ENCODE measurements at places on chromosomes 11 and 22.

- peak; percentile 42 for DNase-seq
Observed at GRCh38 chr11:36594316-36594989, at the start of gene IFTAP. IFTAP (plus strand) TSS chr11:36594502; CDS start chr11:36610104, 15,602 bp downstream.

DNA sequence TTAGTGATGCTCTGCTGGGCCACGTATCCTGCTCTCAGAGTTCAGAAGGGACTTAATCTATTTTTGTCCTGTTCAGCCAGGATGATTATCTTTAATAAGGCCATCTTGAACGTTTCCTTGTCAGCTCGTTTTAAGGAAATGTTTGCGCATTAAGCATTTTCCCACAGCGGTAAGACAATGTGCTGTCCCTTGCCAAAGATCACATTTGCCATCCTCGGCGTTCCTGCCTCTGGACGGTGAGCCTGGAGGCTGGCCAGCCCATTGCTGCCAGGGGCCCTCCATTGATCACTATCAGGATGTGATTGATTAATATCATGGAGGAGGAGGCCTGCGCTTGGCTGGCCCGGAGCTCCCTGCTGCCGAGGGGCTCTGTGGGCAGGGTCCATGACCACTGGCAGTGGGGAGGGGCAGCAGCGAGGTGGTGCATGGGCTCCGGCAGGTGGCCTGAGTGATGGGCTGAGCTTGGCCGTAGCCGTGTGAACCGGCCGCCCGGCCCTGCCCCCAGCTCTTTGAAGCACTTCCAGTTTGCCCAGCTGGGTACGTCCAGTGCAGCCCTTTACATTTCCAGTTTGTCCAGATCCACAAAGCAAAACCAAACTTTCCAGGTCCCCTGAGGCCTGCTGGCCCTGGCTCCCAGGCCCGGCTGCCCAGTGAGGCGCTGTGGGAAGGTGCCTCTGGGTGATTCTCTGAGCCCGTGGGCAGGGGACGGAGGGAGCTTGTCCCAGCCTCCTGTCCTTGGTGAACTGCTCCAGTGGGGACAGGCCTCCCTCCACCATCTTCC lies 49.5 kb upstream of the SMIM38 start:
- no peak for DNase-seq

DNA sequence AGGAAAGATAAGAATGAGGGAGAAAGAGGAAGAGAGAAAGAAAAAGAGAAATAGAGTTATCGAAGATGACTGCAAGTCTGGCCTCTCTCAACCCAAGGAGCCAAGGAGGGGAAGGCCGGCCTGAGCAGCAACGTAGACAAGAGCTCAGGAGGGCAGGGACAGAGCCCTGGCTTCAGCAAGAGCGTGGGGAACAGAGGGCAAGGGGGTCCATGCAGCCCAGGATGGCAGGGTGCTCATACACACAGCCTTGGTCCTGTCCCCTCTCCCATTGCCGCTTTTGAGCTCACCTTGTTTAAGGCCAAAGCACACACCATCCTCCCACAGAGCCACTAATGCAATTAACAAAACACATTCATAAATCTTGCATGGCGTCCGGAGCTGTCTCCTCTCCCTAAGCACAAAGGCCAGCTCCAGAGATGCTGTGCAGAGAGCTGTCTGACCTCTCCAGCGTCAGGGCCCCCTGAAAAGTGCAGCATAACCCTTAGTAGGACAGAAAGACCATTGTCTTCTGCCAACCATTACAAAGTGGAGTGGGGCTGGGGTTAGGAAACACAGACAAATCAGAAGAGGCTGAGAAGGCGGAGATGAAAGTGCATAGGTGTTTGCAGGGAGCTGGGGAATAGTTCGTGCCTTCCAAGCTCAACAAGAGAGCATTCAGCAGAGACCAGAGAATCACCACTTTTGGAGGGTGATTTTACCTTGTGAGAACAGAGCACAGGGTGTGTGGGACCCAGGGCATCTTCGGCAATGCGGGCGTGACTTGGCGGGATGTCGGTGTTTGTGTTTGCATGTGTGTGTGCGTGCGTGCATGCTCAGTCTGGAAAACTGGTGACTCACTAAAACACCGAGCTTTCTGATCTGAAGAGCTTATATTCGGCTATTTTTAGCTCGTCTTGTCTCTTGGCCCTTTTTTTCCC lies 28.2 kb upstream of the JAM3 start:
- no peak for DNase-seq

DNA sequence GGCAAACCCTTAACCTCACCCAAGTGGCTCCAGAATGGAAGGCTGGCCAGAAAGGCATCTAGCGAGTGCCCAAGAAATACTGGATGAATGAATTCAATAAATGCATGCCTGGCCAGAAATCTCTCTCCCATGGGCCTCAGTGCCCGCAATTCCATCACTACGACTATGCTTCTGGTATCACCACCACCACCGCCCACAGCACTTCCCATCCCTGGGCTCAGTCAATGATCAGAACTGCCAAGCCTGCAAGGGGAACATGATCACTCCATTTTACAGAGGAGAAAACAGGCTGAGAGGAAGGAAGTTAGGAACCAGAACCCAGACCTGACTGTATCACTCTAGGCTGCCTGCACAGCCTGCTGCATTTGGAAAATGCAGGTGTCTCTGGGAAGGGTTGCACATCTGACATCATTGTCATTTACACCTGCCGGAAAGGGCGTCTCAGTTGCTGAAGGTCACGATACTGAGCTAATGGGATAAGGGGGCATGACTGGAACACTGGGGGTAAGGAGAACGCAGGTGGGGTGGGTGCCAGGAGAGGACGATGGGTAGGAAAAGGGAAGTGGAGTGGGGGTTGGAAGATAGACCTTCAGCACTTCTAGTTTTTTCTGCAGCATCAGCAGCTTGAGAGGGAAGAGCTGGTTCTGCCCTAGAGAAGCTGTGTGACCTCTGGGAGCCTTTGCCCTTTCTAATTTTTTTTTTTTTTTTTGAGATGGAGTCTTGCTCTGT lies 3.2 kb downstream of the GPR152 start:
- DNase-seq = no peak

- DNase-seq = no peak
Observed at GRCh38 chr11:78227921-78228320, 39.2 kb downstream of the USP35 start.

GRCh38 chr22:17665854-17666253 lies 27.3 kb downstream of the BCL2L13 start:
- DNase-seq = no peak

GRCh38 chr11:114346709-114347141 lies 50.5 kb downstream of the NNMT start:
- no peak for DNase-seq

DNA sequence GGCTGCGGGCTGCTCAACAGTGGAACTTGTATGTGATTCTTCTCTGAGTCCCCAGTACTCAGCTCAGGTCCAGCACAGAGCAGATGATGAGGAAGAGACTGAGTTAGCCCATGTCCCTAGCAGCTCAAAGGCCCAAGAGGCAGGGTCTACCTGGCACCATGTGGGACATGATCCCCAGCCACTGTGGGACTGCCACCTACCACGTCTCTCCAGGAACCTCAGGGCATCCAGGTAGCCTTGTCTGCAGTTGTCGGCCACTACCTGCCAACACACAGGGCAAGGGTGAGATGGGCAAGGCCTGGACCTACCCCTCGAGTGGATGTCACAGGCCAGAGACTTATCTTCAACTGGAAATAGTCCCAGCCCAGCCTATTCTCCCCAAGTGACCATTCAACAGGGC lies 4.4 kb downstream of the PNPLA5 start:
- DNase-seq = no peak

DNA sequence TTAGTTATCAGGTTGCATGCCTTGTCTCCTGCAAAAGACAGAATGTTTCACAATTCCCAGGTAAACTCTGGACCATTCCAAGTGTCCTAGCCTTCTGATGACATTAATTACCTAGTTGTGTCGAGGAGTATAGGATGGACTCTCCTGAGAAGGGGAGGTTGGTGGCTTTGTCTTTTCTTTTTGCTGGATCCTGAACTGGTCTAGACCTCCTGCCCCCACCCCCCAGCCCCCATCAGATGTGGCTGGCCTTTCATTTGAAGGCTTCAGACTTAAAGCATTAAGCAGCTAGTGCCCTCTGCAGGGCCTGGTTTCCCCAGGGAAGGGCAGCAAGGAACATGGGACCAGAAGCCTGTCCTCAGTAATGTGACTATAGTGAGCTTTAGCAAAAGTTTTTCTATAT lies 9.7 kb downstream of the MCAM start:
- no peak for DNase-seq

- no peak for DNase-seq
Observed at GRCh38 chr11:68363776-68364175, 51.4 kb downstream of the LRP5 start.

DNA sequence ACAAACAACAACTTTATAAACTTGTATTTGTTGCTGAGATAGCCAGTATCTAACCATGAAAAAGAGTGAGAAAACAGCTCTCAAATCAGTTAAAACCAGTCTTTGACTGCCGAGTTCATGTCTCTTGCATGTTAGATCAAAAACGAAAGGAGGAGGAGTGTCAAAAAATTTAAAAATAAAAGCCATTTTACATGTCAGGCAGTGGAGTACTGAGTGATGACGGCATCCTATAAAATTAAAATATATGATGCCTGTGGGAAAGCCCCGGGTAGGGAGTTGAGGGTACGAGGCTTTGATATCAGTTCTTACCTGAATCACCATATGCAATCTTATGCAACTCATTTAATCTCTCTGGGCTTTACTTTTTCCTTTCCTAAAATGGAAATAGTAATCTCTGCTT lies 117.3 kb downstream of the ETS1 start:
- DNase-seq = peak; percentile 87

DNA sequence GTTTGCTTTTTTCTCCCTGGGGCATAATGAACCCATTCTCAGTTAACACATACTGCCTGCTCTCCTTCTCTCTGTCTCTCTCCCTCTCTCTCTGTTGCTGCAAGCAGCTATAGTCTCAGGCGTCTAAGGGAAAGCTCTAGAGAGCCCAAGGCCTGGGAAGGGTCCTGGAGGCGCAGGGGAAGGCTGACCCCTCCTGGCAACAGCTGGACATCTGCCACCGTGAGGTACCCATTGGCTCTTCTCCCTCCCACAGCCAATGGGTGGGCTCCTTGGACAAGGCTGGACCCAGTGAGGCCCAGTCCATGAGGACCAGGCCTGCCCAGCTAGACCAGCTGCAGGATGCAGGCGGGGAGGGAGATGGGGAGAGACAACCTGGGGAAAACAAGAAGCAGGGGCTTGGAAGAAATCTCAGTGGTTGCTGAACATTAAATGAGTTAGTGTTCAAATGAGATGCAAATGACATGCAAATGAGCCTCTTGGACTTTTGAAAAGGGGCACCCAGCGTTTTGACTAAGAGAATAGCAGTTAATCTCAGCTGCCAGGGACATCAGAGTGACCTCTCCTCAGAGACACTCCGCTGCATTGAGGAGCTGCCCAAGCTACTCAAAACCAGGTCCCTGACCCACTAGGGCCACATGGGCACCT lies 349.7 kb downstream of the BUD13 start:
- no peak for DNase-seq

DNA sequence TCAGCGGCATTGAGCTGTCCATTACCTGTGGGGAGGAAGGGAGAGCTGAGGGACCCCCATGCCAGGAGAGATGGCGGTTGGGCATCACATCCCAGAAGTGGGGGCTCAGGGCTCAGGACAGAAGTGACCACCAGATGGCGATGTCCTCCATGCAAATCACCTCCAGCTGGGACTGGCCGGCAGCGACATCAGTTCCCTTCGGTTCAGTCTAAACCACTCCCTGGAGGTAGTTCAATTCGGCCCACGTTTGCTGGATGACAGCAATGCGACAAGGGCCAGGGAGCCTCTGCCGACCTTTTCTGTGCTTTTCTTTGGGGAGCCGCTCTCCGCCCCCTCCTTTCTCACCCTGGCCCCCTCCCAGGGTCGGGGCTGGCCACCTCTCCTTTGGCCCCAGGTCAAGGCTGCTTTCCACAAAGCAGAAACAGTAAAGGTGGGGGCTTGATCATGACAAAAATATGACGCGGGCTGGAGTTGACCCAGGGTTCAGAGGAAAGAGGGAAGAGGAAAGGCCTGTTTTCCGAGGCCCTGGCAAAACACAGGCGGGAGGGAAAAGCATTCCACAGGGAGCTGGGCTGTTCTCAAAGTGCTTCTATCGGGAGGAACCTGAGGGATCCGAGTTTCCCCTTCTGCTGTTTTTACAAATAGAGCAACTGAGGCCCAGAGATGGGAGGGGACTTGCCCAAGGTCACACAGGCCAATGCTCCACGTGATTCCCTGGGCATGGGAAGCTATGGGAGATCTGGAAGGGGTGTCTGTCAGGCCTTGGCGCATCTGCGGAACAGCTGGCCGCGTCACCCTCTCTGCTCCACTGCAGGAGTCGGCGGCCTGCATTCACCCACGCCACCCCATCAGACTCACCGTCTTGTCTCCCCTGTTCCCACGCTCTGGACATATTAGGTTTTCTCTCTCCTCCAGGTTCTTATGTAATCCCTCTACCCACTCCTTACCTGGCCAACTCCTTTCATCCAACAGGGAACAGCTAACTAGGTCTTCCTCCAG lies 54.7 kb downstream of the FBXO7 start:
- DNase-seq = peak; percentile 64

DNA sequence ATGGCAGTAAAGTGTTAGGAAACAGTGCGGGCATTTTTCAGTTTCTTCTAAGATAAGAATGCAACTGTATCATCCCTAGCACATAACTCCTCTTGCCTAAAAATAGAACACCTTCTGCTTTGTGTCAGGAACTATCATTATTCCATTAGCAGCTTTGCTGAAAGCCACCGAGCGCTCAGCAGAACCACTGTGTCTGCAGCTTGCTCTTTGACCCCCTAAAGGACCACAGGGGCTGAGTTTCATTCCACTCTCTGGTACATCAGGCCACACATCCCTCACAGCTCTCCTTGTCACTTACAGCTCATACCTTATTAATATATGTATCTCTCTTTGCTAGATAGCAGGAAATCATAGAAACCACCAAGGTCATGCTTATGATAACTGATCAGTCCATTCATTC lies 360.2 kb downstream of the KCNA4 start:
- no peak for DNase-seq

- no peak for DNase-seq
Observed at GRCh38 chr22:21819183-21819770, 48.2 kb downstream of the MAPK1 start.

GRCh38 chr22:49429066-49429465 lies 398.6 kb downstream of the BRD1 start:
- DNase-seq = no peak

DNA sequence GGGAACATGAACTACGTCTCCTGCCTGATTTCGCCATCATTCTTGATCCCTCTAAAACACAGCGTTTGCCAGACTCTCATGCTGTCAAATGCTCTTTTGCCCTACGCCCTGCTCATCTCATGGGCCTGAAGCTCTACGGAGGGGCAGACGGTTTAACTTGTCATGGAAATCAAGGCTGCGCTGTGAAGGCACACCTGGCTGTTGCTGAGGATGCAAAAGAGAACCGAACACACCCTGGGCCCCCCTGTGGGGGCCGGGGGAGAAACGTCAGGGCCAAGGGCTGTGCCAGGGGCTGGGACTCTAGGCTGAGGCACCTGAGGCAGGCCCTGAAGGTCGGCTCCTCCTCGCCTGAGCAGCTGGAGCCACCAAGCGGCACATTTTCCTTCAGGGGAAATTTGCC lies 957.2 kb downstream of the BRD1 start:
- no peak for DNase-seq

DNA sequence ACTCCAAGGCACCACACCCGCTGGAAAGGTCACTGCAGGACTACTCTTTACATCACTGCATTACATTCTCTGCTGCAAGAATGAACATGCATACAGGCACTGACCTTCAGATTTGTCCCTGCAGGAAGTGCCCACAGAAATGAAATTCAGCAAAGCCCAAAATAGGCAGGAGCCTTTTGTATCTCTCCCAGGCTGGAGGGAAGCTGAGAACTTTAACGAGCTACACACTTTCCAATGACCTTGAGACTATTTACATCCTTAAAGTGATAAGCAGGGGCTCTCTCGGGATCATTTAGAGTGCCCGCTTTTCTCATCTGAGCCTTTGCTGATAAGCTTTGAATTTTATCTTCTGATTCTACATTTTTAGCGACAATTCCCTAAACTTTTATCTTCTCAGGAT lies 12.5 kb downstream of the FEZ1 start:
- no peak for DNase-seq
